ENCODE measurements at places on chromosomes 3 and 15.

- DNase-seq, result peak; percentile 18
Observed at GRCh38 chr3:76554707-76555106, 485.2 kb upstream of the ROBO2 start.

- no peak for DNase-seq
Observed at GRCh38 chr3:194517333-194517732, 30.5 kb upstream of the ATP13A3 start.

GRCh38 chr15:45253330-45253729 is 1.3 kb downstream of the SLC28A2 start:
- DNase-seq, result no peak

DNA sequence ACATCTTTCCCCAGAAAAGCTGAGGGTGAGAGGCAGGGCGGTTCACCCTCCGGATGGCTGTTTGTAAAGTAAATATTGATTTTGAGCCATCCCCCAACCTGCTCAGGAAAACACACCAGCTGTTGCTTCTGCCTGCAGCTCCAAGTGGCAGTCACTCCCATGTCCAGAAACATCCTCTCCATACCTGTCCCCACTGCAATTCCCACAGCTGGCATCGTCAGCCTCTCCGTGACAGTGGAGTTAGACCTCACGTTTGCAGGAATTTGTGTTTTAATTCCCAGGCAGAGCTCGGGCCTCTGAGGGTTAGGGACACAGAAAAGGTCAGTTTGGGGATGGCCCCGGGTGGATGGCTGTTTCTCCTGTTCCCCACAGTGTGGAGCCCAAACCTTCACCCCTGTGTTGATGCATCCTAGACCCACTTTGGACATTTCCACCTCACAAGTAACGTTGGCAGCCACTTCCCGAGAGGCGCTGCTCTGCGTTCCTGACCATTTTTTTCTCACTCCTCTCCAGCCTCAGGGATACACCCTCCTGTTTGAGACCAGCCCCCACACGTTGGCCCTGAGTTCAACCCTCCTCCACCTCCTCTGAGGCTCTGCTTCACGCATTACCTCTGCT is 11.8 kb upstream of the FAM174B start:
- no peak for DNase-seq

GRCh38 chr3:7684182-7684715 is 817.4 kb upstream of the LMCD1 start:
- no peak for DNase-seq

GRCh38 chr3:9940746-9941145 is 7.1 kb downstream of the CRELD1 start:
- no peak for DNase-seq

DNA sequence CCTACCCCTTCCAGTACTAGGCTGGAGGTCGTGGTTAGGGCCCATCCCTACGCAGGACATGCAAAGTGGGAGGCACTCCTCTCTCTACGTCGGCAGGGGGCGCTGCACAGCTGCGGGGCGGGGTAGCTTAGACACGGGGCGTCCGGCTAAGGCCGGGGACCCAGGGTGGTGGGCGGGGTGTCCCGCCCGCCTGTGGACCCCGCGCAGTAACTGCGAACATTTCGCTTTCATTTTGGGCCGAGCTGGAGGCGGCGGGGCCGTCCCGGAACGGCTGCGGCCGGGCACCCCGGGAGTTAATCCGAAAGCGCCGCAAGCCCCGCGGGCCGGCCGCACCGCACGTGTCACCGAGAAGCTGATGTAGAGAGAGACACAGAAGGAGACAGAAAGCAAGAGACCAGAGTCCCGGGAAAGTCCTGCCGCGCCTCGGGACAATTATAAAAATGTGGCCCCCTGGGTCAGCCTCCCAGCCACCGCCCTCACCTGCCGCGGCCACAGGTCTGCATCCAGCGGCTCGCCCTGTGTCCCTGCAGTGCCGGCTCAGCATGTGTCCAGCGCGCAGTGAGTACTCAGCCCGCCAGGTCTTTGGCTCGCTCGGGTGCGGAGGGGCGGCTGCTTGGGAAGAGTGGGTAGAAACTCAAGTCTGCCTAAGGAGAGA is at the start of gene IL12A:
TSS of gene IL12A (plus strand) at position 219 of the 655 bp plus-strand sequence.
- peak; percentile 59 for DNase-seq

- no peak for DNase-seq
Observed at GRCh38 chr3:159266779-159267178, 464.9 kb downstream of the MFSD1 start.

GRCh38 chr3:189233225-189233858 is 61.6 kb downstream of the TPRG1 start:
- DNase-seq, result peak; percentile 31

- DNase-seq, result no peak
Observed at GRCh38 chr3:185813691-185814215, 11.1 kb downstream of the IGF2BP2 start.

DNA sequence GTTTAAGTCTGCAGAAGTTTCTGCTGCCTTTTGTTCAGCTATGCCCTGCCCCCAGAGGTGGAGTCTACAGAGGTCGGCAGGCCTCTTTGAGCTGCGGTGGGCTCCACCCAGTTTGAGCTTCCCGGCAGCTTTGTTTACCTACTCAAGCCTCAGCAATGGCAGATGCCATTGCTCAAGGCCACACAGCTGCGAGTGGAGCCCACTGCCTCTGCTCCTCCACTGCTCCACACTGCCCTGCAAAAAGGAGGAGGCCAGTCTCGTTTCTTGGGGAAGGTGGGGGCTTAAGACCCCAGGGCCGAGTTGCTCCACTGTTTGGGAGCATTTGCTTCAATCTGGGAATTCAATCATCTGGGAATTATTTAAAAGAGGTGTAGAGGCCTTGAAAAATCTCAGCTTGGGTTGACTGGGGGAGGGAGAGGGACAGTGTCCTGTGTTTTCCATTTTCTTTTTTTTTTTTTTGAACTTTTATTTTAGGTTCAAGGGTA is 144.6 kb upstream of the MEF2A start:
- no peak for DNase-seq

DNA sequence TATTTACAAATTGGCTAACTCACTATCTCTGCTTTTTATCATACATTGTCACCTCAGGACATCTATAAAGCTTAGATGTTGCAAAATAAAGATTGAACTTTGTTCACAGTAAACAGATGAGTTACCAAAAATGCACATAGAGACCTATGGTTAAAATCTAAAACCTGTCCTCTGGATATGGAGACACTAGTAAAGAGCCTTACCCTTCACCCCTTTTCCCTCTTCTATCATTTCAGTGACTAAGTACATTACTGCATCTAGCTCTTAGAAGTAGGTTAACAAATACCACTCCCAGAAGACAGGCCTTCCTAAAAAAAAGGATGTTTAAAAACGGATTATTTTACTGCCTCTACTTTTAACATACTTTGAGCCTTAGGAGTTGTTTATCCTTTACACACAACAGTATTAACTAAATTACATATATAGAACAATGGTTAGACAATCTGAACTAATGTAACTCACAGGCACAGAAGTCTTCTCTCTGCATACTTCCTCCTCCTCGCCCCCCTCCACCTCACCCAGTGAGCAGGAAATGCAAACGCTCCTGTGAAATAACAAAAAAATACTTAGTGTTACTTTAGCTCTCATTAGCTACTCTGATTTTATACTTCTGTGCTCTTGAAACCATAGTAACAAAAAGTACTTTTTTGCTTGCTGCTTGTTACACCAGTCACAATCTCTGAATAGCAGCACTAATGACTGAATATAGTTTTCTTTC is 23.3 kb downstream of the IREB2 start:
- DNase-seq, result no peak

- DNase-seq, result no peak
Observed at GRCh38 chr15:95304151-95304946, 1026.2 kb upstream of the NR2F2 start.

DNA sequence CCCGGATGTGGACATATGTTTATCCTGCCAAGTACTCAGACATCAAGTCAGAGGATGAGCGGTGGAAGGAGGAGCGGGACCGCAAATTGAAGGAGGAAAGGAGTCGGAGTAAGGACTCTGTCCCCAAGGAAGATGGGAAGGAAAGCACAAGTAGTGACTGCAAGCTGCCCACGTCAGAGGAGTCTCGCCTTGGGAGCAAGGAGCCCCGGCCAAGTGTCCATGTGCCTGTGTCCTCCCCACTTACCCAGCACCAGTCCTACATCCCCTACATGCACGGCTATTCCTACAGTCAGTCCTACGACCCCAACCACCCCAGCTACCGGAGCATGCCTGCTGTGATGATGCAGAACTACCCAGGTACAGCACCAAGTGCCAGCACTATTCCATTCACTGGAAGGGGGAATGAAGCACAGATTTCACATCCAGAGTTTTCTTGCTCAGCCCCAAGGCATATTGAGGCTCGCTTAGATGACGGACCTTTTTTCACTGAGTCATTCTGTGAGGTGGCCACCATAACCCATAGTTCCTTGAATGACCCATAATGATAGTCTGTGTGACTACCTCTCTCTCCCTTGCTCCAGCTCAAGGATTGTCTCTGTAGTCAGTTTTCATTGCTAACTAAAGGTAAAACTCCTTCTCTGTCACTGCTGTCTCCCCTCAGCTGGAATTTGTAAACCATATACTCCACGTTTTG is 97.1 kb downstream of the RBPMS2 start:
- DNase-seq, result no peak

DNA sequence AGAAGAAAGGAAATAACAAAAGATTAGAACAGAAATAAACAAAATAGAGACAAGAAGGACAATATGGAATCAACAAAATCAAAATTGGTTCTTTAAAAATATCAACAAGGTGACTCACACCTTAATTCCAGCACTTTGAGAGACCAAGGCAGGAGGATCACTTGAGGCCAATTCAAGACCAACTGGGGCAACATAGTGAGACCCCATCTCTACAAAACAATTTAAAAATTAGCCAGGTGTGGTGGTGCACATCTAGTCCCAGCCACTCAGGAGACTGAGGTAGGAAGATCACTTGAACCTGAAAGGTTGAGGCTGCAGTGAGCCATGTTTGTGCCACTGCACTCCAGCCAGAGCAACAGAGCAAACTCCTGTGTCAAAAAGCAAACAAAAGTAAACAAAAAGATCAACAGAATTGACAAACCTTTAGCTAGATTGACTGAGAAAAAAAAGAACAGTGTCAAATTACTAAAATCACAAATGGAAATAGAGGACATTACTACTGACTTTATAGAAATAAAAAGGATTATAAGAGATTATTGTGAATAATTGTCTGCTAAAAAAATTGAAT is 190.7 kb upstream of the CGNL1 start:
- DNase-seq, result no peak

DNA sequence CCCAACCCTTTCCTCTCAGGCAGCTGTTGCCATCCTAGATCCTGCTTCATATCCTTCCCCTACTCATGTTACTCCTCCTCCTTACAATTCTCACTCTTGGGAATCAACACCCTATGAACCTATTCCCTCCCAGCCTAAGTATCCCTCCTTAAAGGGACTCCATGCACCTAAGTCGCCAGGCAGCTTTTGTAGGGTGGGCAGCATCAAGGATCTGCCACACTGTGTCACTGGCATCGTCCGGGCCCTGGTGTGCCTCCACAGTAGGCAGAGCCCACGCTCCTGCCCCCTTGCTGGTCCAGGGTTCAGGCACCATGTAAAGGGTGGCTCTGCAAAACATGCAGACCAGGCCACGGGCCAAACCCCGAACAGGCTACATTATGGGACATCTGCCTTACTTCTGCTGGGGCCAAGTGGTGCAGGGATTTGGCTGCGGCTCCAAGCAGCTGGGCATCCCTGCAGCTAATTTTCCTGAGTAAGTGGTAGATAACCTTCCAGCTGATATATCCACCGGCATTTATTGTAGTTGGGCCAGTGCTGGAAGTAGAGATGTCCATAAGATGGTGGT is 53.4 kb downstream of the GSK3B start:
- DNase-seq, result no peak

DNA sequence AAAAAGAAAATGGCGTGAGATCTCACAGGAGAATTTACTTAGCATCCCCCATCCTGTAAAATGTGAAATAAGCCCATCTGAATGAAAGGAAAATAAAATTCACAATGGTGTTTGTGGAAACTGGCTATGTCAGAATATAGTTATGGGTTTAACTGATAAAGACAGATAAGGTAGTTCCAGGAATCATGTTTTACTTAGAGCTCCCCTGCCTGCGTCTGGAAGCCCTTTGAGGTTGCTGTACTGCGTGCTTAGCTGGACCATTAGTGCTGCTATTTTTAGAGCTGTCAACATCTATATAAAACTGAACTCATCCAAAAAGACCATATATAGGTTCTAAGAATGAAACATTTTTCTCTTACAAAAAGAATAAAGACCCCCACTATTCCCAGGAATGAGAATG is 130.8 kb downstream of the LSAMP start:
- DNase-seq, result no peak

- DNase-seq, result no peak
Observed at GRCh38 chr3:59374091-59374817, 324.4 kb upstream of the CFAP20DC start.

DNA sequence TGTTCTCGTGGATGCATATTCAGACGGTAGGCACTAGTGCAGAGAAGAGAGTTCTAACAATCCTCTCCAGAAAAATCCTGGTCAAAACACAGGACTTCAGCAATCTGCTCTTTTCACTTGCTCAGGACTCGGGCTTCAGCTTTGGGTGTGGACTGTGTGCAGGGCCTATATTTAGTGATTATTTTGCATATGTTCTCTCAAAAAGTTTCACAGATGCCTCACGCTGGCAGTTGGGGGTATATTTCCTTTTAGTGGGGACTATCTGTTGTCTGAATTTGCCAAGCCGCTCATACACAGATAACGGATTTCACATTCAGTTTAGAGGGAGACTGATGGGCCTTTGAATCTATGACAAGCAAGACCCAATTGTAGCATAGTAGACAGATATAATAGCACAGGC is 54.4 kb upstream of the LRRN1 start:
- DNase-seq, result no peak

DNA sequence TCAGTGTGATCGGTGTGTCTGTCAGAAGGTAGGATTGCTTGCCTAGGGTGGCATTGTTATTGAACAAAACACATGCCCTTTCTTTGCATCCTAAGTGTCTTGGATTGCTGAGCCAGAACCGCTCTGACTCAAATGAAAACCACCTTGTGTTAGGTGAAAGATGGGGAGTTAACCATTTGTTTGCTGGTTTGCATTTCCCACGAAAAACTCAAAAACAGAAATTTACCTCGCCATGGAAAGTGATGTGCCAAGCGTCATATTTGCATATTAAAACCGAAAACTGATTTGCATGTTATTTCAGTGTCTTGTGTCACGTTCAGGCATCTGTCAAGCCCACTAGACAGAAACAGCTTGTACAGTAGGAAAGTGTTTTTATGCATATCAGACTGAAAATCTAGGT is 474.6 kb upstream of the TPRG1 start:
- no peak for DNase-seq

DNA sequence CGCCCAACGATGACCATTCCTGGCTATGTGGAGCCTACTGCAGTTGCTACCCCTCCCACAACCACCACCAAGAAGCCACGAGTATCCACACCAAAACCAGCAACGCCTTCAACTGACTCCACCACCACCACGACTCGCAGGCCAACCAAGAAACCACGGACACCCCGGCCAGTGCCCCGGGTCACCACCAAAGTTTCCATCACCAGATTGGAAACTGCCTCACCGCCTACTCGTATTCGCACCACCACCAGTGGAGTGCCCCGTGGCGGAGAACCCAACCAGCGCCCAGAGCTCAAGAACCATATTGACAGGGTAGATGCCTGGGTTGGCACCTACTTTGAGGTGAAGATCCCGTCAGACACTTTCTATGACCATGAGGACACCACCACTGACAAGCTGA is 22.6 kb upstream of the BSN start:
- DNase-seq, result no peak
